ENCODE measurements at places on chromosomes 1 and 21.

DNA sequence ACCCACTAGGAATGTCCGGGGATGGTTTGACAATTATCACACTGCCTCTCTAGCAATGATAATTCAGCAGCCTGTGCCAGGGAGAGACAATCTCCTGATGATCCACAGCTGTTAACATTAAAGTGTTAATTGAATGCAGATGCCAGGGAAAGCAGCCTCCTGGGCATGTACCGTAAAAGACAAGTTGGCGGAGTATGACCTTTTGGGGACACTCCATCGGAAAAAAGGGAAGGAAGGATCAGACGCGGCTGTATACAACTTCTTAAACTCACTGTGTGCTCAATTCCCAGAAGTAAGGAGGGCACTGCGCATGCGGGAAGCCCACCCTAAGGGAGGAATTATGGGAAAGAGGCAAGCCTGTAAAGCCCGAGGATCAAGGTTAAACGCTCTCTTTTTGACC is 62.6 kb downstream of the MAP3K7CL start:
- DNase-seq = peak; percentile 77

DNA sequence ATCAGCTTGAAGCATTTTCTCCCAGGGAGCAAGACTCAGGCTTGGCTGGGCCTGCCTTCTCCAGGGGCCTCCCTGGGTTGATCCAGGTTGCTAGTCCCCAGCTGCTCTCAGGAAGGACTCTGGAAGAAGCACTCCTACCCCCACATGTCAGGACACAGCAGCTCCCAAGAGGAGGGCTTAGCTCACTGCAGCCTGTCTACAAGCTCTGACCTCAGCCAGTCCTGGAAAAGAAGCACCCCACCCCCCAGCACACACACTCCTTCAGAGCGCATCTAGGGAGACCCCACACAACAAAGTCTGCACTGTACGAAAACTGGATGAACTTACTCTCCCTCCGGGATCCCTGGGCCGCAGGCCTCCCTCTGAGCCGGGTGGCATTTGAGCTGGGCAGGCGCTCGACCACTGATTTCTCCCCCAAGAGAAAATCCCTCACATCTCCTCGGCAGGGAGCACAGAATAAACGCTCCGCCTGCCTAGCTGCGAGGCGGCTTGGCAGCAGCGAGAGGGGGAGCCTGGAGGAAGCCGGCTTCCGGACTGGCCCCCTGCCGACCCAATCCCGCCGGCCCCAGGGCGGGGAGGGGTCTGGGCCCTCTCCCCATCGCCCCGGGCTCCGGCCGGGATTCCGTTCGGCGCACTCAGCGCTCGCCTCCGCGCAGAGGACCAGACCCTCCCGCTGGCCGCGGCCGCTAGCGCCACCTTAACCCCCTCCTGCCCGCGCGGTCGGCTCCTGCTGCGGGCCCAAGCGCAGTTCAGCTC is at the start of gene KCNA2:
Gene KCNA2, minus strand, starts transcription at position 458 of the 756 bp plus-strand sequence. CDS start 1,576 bp downstream, outside the sequence.
- peak; percentile 63 for DNase-seq

- peak; percentile 93 for DNase-seq
Measured at GRCh38 chr1:202315576-202316168, 26.1 kb downstream of the UBE2T start.

- DNase-seq = no peak
Measured at GRCh38 chr21:34732388-34732821, 63.6 kb downstream of the CLIC6 start.
